Neuronal stem cell (in vitro differentiated cells): ENCODE measurements at places on chromosomes 3 and 15.

- DNase-seq, result no peak
Measured at GRCh38 chr3:26623419-26624208, 1.0 kb downstream of the LRRC3B start.

DNA sequence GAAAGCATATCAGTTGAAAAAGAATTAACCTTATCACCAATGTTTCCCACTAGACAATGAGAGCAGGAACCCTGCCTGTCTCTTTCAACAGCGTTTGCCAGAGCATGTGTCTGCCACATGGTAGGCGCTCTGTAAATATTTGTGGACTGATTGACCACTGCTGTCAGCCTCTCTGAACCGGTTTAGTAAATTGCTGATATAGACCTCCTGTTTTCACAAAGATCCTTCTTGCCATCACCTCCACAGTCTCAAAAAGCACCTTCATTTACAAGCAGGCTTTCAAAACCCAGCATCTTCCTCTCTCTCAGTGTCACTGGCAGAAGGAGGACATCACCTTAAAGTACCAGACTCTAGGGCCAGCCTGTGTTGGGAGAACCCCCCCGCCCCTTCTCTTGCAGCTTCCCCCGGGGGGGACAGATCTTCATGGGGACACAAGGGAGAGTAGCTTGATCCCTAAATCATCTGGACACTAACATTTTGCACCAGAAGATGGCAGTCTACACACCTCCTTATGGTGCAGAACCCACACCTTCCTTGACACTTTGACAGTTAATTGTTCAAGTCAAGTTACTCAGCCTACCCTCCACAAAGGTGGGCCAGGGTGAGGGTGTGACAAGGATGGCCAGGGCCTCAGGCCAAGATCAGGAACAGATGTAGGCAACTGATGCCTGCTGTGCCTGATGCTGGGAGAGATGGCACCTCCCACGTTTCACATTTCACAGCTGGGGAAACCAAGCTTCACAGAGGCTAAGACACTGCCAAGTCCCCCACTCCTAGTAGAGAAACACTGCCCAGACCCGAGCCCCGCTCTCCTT is 37.8 kb upstream of the USP3 start:
- peak; percentile 43 for DNase-seq

GRCh38 chr3:129966876-129967275 is 7.6 kb upstream of the TRH start:
- DNase-seq, result no peak

DNA sequence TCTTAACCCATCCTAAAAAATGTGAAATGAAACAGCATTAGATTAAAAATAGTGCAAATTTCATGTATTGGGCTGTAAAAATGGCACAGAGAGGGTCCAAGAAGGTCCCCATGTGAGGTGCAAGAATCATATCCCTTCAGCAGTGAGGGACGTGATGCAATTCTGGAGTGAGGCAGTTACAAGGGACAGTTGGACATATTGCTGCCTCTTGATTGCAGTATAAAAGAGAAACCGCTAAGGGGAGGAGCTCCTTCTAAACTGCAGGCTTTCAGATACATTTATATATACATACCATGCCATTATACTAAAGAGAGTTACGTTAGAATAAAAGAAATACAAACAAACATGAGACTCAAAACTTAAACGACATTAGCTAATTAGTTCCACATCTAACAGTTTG is 304.2 kb upstream of the CTNNB1 start:
- DNase-seq, result no peak

- DNase-seq, result no peak
Measured at GRCh38 chr3:72625602-72626337, 222.5 kb downstream of the SHQ1 start.

DNA sequence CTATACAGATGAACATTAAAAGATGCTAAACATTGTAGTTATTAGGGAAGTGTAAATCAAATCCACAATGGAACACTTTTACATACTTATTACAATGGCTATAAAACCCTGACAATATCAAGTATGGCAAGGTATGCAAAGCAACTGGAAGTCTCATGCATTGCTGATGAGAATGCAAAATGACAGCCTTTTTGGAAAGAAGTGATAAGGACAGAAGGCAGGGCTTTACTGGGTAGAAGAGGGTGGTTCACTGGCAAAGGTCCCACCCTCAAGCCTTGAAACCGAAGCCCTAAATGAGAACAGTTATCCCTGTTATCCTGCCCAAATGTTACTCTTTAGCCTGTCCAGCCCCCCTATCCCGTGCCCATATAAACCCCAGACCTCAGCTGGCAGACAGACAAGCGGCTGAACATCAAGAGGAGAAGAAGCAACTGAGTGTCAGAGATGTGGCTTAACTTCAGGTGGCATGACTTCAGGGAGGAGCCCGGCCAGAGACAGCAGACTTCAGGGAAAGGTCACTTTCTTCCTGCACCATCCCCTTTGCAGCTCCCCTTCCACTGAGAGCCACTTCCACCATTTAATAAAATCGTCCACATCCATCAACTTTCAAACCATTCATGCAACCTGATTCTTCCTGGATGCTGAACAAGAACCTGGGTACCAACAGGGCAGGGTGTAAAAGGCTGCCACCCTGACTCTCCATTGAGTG is 732 bp upstream of the GCSAM start:
- DNase-seq, result no peak

DNA sequence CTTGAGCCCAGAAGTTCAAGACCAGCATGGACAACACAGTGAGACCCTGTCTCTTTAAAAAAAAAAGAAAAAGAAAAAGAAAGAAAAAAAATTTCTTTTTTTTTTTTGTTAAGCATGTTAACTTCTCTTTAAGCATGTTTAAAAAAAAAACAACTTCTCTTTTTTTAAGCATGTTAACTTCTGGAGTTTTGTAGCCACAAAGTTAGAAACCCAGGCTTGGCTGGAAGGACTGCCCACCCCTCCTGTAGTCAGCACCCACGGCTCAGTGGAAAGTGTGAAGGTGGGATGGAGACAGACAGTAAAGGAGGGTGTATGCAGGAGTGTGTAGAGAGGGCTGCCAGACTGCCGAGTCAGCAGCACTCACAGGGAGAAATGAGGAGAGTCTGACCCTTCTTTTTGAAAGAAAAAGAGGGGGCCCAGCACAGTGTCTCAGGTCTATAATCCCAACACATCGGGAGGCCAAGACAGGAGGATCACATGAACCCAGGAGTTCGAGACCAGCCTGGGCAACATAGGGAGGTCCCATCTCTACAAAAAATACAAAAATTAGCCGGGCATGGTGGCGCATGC is 33.2 kb downstream of the GOLGA8S start:
- DNase-seq, result no peak

- DNase-seq, result no peak
Measured at GRCh38 chr3:61780455-61781228, 219.3 kb downstream of the PTPRG start.

GRCh38 chr3:47571391-47572175 is 7.1 kb downstream of the CSPG5 start:
- peak; percentile 57 for DNase-seq

- DNase-seq, result no peak
Measured at GRCh38 chr15:74179101-74179841, 5.8 kb downstream of the ISLR start.

DNA sequence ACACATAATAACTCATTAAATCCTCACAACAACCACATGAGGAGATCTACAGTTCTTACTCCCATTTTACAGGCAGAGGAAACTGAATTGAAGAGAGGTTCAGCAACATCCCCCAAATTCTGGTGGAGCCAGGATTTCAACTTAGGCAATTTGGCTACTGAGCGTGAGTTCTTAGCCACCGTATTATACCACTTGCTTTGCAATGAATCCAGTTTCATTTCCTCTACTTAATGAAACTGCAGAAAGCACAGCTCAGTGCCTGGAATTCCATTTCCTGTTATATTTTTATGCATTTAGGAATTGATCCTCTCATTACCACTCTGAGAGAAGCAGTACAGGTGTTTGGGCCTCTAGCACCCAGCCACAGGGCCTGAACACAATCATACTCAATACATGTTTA is 4.3 kb downstream of the ZNF860 start:
- DNase-seq, result no peak

GRCh38 chr3:112348943-112349342 is 16.0 kb downstream of the CD200 start:
- DNase-seq, result no peak

GRCh38 chr3:127671523-127672428 is 976 bp upstream of the ABTB1 start:
- no peak for DNase-seq

GRCh38 chr15:65384505-65384894 is 6.7 kb upstream of the IGDCC3 start:
- no peak for DNase-seq

GRCh38 chr15:38895326-38896255 is 331.0 kb upstream of the RASGRP1 start:
- DNase-seq, result no peak

DNA sequence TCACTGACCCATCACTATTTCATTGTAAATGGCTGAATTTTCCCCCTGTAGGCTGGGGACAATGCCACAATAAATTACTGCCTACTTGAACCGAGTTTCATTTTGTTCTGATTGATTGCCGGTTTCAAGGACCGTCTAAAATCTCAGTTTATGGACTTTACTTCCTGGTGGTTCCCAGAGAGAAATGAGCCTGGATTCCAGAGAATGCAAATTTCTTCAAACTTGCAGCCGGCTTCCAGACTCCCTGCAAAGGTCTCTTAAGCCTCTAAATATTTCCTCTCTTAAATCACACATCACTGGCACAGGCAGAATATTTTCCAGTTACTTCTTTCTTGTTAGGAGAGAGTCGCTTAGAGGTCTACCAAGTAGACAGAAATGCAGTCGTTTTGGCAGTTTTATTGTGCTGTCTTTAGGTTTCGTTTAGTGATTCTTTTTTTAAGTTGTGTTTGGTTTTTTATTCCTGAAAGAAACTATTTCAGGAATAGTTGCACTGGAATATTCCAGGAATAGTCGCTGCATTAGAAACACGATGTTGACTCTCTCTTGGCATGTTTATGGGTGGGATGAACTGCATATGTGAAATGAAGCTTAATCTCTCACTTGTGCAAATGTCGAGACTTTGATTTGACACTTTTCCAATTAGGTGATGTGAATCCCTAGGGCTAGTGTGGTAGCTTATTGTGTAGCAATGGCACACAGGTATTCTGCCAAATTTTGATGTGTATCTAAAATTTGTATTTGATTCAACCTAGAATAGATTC is 284.1 kb upstream of the NR2E3 start:
- DNase-seq, result no peak

DNA sequence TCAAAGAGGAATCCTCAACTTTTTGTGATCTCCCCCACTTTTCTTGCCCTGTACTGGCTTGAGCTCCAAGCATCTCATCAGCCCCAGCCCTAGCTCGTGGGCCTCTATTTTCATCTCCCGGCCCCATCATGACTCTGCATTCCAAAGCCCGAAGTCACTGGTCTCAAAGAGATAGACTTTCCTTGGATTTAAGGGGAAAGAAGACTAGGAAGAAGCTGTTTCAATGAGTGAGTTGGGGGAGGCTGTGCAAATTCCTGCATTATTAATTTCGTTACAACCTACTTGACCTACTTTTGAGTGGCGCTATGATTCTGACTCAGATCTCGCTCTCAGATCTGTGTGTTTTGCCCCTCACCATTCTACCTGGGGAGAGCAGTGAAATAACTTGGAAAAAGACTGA is 266.6 kb upstream of the TBL1XR1 start:
- DNase-seq, result no peak

- no peak for DNase-seq
Measured at GRCh38 chr3:76643623-76644304, 396.1 kb upstream of the ROBO2 start.

- DNase-seq, result no peak
Measured at GRCh38 chr3:102141928-102142239, 292.6 kb downstream of the NFKBIZ start.

GRCh38 chr3:52428151-52429005 is 16.5 kb downstream of the SEMA3G start:
- peak; percentile 53 for DNase-seq

DNA sequence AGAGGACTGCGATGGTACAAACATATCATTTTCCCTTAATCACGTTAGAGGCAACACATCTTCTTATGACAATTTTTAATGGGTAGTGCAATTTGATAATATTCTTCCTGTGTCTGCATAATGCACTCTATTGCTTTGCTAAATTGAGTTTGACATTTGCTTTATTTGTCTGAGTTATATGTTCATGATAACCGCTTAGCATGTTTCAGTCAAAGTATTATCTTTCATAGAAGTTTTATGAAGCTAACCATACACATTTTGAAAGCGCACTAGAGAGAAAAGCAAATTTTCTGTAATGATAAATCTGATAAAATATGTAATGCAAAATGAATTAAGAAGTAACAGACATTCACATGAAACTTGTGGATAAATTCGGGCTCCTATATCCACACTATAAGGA is 1276.9 kb downstream of the ZPLD1 start:
- no peak for DNase-seq

DNA sequence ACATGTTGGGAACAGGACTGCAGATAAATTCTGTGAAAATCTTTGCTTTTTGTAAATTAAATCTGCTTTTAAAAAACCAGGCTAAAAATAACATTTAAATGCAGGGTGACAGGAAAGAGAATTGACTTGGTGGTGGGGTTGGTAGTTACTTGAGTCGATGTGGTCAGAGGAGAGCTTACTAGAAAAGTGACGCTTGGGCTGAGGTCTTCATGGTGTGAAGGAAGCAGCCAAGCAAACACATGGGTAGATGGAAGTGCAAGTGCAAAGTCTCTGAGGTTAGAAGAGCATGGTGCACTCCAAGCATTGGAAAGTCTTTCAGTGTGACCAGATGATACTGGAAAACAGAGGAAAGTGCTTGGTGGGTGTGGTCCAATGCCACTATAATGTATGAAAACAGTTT is 86.4 kb upstream of the THBS1 start:
- DNase-seq, result no peak

DNA sequence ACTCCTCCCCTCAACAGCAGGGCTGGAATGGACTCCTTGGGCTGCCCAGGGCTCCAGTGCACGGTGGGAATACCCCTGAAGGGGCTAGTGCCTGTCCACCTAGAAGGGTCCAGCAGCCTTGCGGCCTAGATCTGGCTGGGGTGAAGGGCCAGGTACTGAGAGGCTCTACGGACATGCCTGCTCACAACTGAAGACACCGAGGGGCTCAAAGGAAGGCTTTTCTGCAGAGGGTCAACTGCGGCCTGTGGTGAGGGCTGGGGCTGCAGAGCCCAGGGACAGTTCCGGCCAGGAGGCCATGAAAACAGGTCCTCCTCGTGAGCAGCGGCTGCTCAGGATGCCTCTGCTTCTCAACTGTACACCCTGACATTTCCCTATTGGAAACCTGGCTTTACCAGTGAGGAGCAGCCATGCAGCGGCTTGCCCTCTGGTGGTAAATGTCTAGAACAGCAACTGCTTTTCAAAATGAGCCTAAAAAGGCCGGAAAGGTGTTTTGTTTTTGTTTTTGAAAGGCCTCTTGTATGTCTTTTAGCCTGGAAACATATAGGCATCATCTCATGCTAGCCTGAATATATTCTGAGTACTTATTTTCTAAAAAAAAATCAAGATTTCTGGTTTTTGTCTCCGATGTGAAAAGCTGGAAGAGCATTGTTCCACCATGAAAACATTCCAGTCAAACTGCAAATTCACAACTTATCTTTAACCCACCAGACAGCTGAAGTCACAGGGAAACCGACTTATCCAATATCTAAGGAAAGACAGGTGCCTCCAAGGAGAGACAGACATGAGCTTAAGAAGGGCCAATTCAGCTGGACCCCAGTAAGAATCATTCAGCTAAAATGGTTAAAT is 163.4 kb downstream of the KLF13 start:
- DNase-seq, result no peak
